A549 treated with RU486 at 1 μM for 4 hours (cell line): ENCODE measurements at places on chromosomes 13 and 19. TPM values are rescaled to one million over a fixed set of nuclear protein-coding genes. Genes with fewer than 3 reads are reported as not detected.

Gene TMIGD2
- total RNA-seq, result not detected in 5 replicates

Gene ZNF878
- not detected in 5 replicates for total RNA-seq

Gene ZNF610
- total RNA-seq, result 0.06 TPM in 1 of 5 replicates, not detected in the others

Gene PCDH17
- total RNA-seq, result 0.13 TPM in 1 of 5 replicates, not detected in the others

Gene DCLK1
- 0.59 to 1.1 TPM (median 1.0 TPM) in 5 replicates for total RNA-seq

Gene COL4A2
- total RNA-seq, result 141 to 177 TPM (median 155 TPM) in 5 replicates

Gene SIAH3
- not detected in 5 replicates for total RNA-seq

Gene ZNF441
- not detected in 5 replicates for total RNA-seq

Gene CGB8
- 3.3 to 5.1 TPM (median 4.0 TPM) in 5 replicates for total RNA-seq

Gene RFC3
- 23.5 to 37.9 TPM (median 35.4 TPM) in 5 replicates for total RNA-seq

Gene RPS16
- 6,019 to 7,343 TPM (median 7,191 TPM) in 5 replicates for total RNA-seq

Gene SELENOV
- total RNA-seq, result not detected in 5 replicates

Gene PAN3
- 4.6 to 8.9 TPM (median 8.7 TPM) in 5 replicates for total RNA-seq

Gene PLK5
- total RNA-seq, result not detected in 5 replicates

Gene WDR88
- 0.16 TPM in 1 of 5 replicates, not detected in the others for total RNA-seq

Gene CAPN12
- total RNA-seq, result 3.6 to 6.5 TPM (median 5.9 TPM) in 5 replicates

Gene LRP3
- total RNA-seq, result 31.6 to 61.9 TPM (median 53.0 TPM) in 5 replicates

Gene PEAK3
- total RNA-seq, result not detected in 5 replicates

Gene FFAR1
- 0.06 TPM in 1 of 5 replicates, not detected in the others for total RNA-seq

Gene CDKN2D
- 4.2 to 6.2 TPM (median 5.3 TPM) in 5 replicates for total RNA-seq

Gene C19orf81
- 7.1 to 13.3 TPM (median 9.7 TPM) in 5 replicates for total RNA-seq

Gene RANBP3
- total RNA-seq, result 38.1 to 44.7 TPM (median 43.9 TPM) in 5 replicates

Gene OR10H1
- not detected in 5 replicates for total RNA-seq

Gene CD33
- 0.02 to 0.14 TPM (median 0.09 TPM) in 3 of 5 replicates, not detected in the others for total RNA-seq

Gene CGB2
- total RNA-seq, result 0.54 to 0.67 TPM in 2 of 5 replicates, not detected in the others

Gene ZNF729
- not detected in 5 replicates for total RNA-seq

Gene LYPD3
- total RNA-seq, result 0.24 to 0.78 TPM (median 0.43 TPM) in 5 replicates

Gene CBY2
- not detected in 5 replicates for total RNA-seq

Gene CYP2F1
- not detected in 5 replicates for total RNA-seq

Gene MBNL2
- 5.7 to 13.4 TPM (median 11.4 TPM) in 5 replicates for total RNA-seq

Gene SLAIN1
- total RNA-seq, result 0.47 to 0.62 TPM (median 0.51 TPM) in 5 replicates

Gene NLRP12
- total RNA-seq, result 0.02 TPM in 1 of 5 replicates, not detected in the others

Gene RASGRP4
- 0.09 TPM in 1 of 5 replicates, not detected in the others for total RNA-seq

Gene C13orf46
- 0.05 to 0.27 TPM (median 0.14 TPM) in 5 replicates for total RNA-seq

Gene LGALS4
- total RNA-seq, result 0.30 to 1.8 TPM (median 0.78 TPM) in 5 replicates

Gene TMPRSS9
- total RNA-seq, result not detected in 5 replicates

Gene SERPINE3
- total RNA-seq, result not detected in 5 replicates

Gene ZNF66
- total RNA-seq, result not detected in 5 replicates

Gene ZNF799
- total RNA-seq, result 1.2 to 2.2 TPM (median 1.5 TPM) in 5 replicates

Gene EID2B
- total RNA-seq, result 8.0 to 10.9 TPM (median 9.2 TPM) in 5 replicates

Gene SLC8A2
- total RNA-seq, result 0.26 to 0.44 TPM (median 0.35 TPM) in 5 replicates

Gene TINCR
- total RNA-seq, result 2.0 to 3.1 TPM (median 2.6 TPM) in 5 replicates

Gene ZNF331
- 10.9 to 14.1 TPM (median 11.8 TPM) in 5 replicates for total RNA-seq

Gene ZNF682
- not detected in 5 replicates for total RNA-seq
